ENCODE measurements at places on chromosomes 3 and 15.

DNA sequence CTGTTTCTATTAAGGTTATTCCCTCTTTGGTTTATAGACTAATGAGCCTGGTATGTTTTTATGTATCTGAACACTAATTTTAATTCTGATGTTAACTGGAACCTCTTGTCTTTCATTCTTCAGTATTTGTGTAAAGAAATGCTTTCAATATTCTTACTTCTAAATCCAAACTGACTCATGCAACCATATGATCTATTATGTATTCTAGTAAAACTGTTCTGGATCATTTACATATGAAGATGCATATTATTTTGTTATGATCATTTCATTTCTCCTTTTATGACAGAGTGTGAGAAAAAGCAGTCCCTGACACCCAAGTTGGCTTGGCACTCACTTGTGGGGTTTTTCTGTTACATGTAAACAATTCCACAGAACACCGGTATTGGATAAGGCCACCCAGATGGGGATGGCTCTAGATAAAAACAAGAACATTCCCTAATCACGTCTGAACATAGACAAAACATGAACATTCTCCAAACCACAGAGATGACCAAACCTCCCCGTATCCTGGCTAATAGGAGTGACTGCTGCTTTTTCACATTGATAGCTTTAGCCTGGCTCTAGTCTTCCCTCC, 72.2 kb upstream of the EPHB3 start:
- DNase-seq, result no peak

DNA sequence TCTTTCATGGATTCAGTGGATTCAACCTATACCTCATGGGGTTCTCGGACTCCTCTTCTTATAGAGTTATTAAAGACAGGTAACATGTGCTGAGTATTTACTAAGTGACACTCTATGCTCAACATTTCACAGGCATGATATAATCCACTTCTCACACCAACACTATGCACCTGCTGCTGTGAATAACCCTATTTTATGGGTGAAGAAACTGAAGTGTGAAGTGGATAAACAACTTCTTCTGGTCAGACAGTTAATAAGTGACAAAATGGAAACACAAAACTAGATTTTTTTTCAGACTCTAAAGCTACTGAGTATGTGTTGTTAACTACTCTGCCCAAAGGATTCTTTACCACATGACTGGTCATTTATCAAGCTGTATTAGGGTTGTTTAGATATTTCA, 403.5 kb downstream of the DIPK2A start:
- DNase-seq, result no peak

- no peak for DNase-seq
These were observed 116.7 kb upstream of the MRPS22 start for GRCh38 chr3:139227165-139227564.

GRCh38 chr3:33124638-33125037, 10.8 kb downstream of the CRTAP start:
- no peak for DNase-seq

- no peak for DNase-seq
These were observed 12.3 kb upstream of the MUC4 start for GRCh38 chr3:195823999-195824398.

DNA sequence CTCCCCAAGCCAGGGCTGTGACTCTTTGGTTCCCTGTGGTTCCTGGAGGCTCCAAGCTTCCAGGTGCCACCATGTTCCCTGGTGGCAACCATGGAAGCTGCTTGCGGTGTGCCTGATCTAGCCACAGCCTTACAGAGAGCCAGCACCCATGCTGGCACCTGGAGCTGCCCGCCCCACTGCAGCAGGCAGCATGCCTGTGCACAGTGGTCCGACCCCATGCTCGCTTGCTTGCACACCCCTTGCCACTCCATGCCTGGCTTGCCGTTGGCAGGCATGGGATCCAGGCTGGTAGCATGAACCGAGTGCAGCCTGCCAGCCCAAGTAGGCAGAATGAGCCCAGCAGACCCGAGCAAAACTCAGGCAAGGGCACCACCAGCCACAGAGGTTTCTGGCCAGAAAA, 53.9 kb downstream of the SLMAP start:
- DNase-seq, result no peak

DNA sequence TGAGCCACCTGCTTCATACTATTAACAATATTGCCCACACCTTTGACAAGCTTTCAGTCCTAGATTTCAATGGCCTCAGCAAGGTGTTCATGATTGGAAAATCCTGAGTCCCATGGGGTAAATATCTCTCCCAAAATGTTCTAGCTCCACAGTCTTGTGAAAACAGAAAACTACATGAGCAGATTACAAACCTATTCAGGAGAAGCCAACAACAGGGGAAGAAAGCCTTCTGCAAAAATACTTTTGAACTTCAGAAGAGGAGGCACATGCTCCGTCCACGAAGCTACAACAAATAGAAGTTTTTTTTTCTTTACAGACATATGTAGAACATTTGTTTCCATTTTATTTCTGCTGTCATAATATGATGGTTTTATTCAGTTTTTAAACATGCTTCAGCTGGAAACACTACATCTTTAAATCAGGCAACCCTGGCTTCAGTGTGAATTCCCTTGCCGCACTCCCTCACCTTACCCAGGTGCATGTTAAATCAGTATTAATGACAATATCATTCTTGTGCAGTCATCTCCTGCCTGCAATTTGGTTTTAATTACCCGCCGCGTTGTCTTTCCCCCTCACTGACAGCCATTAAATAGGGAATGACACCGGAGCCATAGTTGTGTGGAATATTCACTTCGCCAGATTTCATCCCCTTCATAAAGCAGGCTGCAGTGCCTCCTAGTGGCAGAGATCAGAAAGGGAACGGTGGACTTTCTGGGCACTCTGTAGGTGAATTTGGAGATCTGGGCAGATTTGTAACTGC, 725.5 kb upstream of the ARRDC4 start:
- DNase-seq, result peak; percentile 10

GRCh38 chr3:195219351-195220230, 51.4 kb downstream of the XXYLT1 start:
- no peak for DNase-seq

GRCh38 chr3:126355251-126355650, 2.0 kb downstream of the KLF15 start:
- DNase-seq, result no peak

DNA sequence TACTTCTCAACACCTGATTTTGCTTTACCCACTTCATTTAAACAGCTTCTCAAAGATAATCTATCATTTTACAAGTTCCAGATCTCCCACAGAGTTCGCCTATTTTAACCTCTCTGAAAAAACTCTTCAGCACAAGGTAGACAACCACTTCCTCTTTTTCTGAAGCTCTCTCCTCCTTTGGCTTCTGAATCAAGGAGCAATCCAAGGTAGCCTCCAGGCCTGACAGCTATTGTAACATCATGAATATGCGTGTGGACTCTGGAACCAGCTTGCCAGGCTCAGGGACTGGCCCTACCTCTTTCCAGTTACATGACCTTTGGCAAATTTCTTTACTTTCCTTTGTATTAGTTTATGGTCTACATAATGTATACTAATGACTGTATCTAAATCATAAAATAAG, 405.9 kb upstream of the ZNF385D start:
- no peak for DNase-seq

DNA sequence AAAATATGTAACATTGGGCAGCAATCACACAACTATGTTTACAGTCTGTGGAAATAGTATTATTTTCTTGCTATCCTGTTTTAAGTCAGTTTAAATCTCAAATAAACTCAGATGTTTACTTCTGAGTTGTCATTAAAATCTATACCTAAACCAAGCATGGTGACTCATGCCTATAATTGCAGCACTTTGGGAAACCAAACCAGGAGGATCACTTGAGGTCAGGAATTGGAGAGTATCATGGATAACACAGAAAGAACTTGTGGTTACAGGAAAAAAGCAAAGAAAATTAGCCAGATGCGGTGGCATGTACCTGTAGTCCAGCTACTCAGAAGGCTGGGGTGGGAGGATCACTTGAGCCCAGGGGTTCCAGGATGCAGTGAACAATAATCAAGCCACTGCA, 631.6 kb upstream of the EPHA6 start:
- DNase-seq, result no peak

- DNase-seq, result no peak
These were observed 339 bp downstream of the AMT start for GRCh38 chr3:49421890-49422378.

DNA sequence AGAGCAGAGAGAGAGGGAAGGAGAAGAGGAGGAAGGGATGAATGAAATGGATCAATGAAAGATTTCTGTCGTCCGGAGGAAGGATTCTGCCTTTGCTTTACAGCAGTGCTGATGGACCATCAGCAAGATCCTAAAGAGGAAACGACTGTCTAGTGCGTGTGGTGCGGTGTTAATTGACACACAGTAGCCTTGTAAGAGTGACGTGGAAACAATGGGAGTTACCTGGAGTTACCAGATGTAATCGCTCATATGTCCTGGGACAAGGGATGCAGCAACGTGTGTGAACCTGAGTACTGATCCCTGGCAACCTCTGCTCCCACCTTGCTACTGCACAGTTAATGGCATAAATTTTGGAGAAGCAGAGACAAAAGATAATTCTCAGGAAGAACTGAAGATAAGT, 62.6 kb upstream of the TPRG1 start:
- DNase-seq, result no peak

GRCh38 chr15:99399061-99399460, 147.8 kb downstream of the LRRC28 start:
- no peak for DNase-seq

DNA sequence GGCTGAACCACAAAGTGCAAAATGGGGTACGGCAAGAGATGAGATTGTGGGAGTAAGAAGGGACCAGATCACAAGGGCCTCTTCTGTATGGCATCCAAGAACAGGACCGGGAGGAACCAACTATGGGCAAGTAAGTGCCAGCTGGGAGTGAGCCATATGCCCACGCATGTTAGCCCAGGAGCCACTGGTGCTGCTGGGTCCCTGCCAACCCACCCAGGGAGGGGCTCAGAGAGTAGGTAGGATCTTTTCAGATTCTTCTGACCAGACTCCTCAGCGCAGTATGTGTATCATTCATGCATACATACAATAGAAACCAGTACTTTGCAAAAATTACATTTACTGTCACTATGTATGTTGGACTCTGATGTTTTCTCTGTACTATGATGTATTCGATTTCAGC, 54.0 kb downstream of the RAB11A start:
- DNase-seq, result no peak

DNA sequence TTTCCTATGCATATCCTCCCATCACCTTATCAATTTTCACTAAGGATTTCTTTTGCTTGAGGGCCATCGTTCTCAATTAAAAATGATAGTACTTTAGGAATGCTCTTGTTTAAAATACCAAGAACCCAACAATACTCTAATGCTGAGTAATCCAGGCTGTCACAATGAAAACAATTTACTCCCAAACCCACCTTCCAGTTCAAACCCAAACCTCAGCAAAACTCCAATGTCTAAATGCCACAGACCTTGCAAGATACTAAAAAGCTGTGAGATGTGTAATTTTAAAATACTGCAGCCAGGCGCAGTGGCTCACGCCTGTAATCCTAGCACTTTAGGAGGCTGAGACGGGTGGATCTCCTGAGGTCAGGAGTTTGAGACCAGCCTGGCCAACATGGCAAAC, 889.8 kb downstream of the ROBO1 start:
- no peak for DNase-seq

- no peak for DNase-seq
These were observed 29.7 kb downstream of the ACAD11 start for GRCh38 chr3:132629928-132630327.

DNA sequence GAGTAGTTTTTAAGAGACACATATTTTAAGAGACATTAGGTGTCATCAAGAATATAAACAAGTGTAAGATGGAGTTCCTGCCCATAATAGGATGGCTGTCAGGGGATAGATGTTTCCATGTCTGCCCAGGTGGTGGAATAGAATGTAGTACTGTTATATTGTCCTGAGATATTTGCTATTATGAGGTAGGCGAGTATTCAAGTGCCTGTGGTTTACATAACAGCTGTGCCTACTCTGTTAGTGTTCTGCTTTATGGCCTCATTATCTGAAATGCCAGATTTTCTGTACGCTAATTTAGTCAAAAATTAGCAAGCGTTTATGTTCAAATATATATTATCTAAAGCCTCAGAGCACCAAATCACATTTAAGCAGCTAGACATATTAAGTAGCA, 360.2 kb upstream of the ROPN1 start:
- DNase-seq, result no peak

GRCh38 chr3:55481744-55482495, 5.2 kb downstream of the WNT5A start:
- no peak for DNase-seq

DNA sequence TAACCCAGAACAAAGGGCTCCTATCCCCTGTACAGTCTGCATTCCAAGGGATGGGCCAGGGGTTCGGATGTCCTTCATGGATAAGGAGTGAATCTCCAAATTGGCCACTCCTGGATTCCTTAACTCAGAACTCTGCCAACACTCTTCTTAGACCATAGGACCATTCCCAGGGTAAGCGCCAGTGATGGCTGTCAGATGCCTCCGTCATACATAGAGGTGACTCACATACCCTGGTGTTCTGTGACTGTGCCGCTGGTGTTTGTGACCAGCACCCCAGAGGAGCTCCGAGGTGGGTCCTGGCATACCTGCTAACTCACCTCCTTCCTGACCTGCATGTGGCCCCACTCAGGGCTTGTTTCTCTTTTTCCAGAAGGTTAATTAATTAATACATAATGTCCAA, 134.7 kb downstream of the KLF13 start:
- no peak for DNase-seq

- peak; percentile 56 for DNase-seq
These were observed 266.2 kb downstream of the ZNF385D start for GRCh38 chr3:21484828-21485144.

DNA sequence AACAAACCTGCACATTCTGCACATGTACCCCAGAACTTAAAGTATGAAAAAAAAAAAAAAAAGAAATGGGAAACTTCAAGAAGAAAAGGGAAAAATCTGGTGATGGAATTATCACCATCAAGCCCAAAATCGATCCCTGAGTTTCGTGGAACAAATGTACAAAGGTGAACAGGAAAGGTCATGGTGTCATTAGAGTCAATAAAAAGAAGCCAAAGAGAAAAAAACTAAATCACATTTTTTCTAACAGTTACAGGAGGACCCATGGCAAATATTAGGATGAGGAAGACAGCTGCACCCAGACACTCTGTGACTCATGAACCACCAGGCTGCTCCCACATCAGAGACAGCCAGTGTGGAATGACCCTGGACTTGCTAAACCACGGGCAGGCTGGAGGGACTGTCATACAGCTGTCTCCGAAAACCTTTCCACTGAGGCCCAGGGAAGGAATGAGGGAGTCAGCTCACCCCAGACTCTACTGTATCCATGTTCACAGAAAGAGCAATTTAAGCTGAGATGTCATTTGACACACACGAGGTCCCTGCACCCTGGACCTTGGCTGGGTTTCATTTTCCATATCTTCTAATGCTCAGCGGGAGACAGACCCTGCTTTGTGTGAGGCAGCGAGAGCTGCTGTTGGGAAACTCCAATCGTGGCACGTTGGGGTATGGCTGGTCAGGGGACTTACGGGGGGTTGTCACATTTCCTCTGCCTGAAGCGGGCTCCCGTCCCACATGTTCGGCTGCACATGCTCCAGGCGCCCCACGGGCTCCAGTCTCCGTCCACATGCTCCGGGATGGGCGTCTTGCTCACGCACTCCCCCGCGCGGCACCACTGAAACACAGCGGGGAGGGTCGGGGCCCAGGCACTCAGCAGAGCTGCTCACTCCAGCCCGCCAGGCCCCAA, 210.2 kb downstream of the ADAMTS17 start:
- no peak for DNase-seq

GRCh38 chr3:186515125-186515524, 29.1 kb downstream of the CRYGS start:
- no peak for DNase-seq

- no peak for DNase-seq
These were observed 30.9 kb upstream of the SLC28A2 start for GRCh38 chr15:45221053-45221599.

GRCh38 chr15:47184003-47184907, 533.0 kb upstream of the SEMA6D start:
- no peak for DNase-seq

All from CD14-positive monocyte (primary cell).